ENCODE measurements at places on chromosomes 13 and 19.

- no peak for DNase-seq
Observed at GRCh38 chr13:50610238-50610637, 233.3 kb downstream of the DLEU7 start.

- DNase-seq = no peak
Observed at GRCh38 chr19:35375505-35376307, 4.8 kb downstream of the GPR42 start.

DNA sequence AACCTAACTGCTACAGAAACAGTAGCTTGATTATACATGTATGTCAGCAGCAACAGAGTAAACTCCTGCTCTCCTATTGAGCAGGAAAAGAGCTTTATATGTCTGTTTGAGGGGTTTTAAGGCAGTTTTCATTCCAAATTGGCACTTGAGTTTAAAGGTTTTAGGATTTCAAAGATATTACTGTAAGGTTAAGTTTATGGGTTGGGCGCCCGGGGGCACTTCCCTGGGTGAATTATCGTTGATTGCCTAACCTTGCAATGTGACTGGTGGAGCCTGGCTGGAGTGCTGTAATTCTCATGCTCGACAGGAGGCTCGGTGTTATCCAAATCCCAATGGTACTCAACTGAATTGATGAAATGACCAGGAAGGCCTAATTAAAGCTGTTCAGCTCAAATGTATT, 1586.1 kb downstream of the OLFM4 start:
- no peak for DNase-seq

GRCh38 chr13:95176611-95177259, 124.5 kb downstream of the ABCC4 start:
- DNase-seq = no peak

DNA sequence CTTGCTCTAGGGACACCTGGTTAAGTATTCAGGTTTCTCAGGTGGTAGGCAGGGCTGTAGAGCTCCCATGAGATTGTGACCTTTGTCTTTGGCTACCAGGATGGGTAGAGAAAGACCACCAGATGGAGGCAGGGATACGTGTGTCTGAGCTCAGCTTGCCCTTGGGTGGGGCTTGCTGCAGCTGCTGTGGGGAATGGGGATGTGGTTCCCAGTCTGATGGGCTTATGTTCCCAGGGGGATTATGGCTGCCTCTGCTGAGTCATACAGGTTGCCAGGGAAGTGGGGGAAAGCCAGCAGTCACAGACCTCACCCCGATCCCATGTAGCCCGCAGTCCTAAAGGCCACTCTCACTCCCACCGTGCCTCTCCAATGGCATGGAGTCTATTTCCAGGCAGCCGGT, 659.9 kb upstream of the KLF12 start:
- DNase-seq = no peak
